ENCODE measurements at places on chromosomes 7 and 10. TPM values are rescaled to one million over a fixed set of nuclear protein-coding genes. Genes with fewer than 3 reads are reported as not detected.

TEX47 gene
- not detected for total RNA-seq

HMX3 gene
- not detected for total RNA-seq

NAMPT gene
- total RNA-seq: 80.1 TPM

ZKSCAN1 gene
- total RNA-seq: 44.7 TPM

FFAR4 gene
- not detected for total RNA-seq

TTYH3 gene
- 82.2 TPM for total RNA-seq

ICA1 gene
- 0.33 TPM for total RNA-seq

ADAM8 gene
- total RNA-seq: 1.2 TPM

FBXO24 gene
- 0.33 TPM for total RNA-seq

BUD23 gene
- total RNA-seq: 54.8 TPM

TCF7L2 gene
- 3.0 TPM for total RNA-seq

METTL27 gene
- total RNA-seq: 36.6 TPM

OR9A2 gene
- total RNA-seq: not detected

EFCAB10 gene
- not detected for total RNA-seq

LAMB4 gene
- total RNA-seq: under 0.01 TPM

SPDYE16 gene
- 0.33 TPM for total RNA-seq

LIPK gene
- not detected for total RNA-seq

FLNC gene
- 462 TPM for total RNA-seq

NME8 gene
- total RNA-seq: not detected

HOXA13 gene
- under 0.01 TPM for total RNA-seq

MSMB gene
- not detected for total RNA-seq

VPS37D gene
- 6.4 TPM for total RNA-seq

LHFPL3 gene
- not detected for total RNA-seq

REEP3 gene
- 50.4 TPM for total RNA-seq

AGBL3 gene
- total RNA-seq: 0.83 TPM

HACD1 gene
- 18.2 TPM for total RNA-seq

ARL3 gene
- 6.1 TPM for total RNA-seq

CDC14C gene
- 0.17 TPM for total RNA-seq
